Esophagus muscularis mucosa (tissue), 4 donors: ENCODE measurements at places on chromosomes 12 and 14. TPM values are rescaled to one million over a fixed set of nuclear protein-coding genes. Genes with fewer than 3 reads are reported as not detected.

GRCh38 chr14:56471056-56471455 is 108.5 kb upstream of the TMEM260 start:
- no peak for DNase-seq

Gene KCNH3
- total RNA-seq, result not detected

Gene KCNMB4
- total RNA-seq, result 10.3 TPM

Gene RILPL1
- 29.5 TPM for total RNA-seq

DNA sequence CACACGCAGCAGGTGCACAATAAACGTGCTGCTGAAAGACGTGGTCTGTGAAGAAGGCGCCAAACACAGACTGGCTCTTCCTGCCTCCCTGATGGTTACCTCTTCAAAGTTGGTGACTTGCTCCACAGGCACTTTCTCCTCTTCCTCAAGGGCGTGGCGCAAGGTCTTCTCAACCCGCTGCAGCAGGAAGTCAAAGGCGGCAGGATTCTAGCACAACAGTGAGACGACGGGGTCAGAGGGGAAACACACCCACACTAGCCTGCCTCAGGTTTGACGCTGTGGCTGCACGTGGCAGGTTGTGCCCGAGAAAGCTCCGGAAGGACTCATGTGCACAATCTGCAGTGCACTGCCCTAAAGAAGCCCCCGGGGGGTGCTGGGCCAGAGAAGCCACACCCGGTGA is 15.0 kb downstream of the POLE start:
- DNase-seq, result no peak

Gene ADCY6
- 29.3 TPM for total RNA-seq

Gene LRFN5
- total RNA-seq, result 2.1 TPM

- DNase-seq, result no peak
Measured at GRCh38 chr12:22624548-22624869, 462 bp upstream of the ETNK1 start.

- DNase-seq, result peak; percentile 82
Measured at GRCh38 chr12:49854976-49855375, 12.1 kb upstream of the BCDIN3D start.

Gene POTEM
- total RNA-seq, result not detected

Gene TNFRSF1A
- 146 TPM for total RNA-seq

DNA sequence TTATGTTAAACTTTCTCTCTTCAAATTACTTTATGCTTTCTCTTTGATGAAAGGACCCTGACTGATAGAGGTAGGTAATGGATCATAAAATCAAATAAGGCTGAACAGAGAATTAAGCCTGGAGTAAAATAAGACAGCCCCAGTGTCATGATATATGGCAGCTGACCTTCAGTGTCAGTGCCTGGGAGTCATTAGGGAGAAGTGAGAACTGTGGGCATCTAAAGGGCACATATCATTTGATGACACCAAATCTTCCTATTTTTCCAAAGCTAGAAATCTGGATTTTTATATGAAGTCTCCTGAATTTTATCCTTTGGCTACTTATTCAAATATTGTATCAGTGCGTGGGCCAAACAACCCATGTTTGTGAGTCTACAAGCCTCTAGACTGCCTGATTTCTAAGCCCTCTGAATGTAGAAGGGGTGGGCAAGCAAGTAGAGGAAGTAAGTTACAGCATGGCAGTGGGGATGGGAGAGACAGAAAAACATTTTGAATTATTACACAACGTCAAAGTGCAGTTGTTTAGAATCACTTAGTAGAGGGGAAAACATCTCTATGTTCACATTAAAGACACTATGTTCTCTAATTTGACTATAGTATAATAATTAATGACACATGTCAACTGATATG is 10.0 kb downstream of the SLC39A9 start:
- DNase-seq, result no peak

Gene CMTM5
- 0.78 TPM for total RNA-seq

DNA sequence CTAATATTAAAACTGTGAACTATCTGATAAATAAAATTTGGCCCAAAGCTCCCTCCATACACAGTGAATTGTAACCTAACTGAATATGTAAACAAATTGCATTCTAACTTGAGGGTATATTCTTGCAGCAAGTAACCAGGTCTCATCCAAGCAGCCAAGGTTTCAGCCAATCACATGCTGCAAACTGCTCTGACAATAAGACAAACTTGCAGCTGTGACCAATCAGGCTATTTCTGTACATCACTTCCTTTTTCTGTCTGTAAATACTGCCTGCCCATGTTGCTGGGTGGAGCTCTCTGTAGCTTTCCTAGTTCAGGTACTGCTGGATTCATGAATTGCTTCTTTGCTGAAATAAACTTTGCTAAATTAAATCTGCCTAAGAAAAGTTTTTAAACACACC is 499.0 kb downstream of the GALC start:
- no peak for DNase-seq

Gene FBRSL1
- 14.4 TPM for total RNA-seq

Gene CLEC6A
- not detected for total RNA-seq

Gene ZNF891
- 1.8 TPM for total RNA-seq

Gene GPR132
- total RNA-seq, result 1.7 TPM

DNA sequence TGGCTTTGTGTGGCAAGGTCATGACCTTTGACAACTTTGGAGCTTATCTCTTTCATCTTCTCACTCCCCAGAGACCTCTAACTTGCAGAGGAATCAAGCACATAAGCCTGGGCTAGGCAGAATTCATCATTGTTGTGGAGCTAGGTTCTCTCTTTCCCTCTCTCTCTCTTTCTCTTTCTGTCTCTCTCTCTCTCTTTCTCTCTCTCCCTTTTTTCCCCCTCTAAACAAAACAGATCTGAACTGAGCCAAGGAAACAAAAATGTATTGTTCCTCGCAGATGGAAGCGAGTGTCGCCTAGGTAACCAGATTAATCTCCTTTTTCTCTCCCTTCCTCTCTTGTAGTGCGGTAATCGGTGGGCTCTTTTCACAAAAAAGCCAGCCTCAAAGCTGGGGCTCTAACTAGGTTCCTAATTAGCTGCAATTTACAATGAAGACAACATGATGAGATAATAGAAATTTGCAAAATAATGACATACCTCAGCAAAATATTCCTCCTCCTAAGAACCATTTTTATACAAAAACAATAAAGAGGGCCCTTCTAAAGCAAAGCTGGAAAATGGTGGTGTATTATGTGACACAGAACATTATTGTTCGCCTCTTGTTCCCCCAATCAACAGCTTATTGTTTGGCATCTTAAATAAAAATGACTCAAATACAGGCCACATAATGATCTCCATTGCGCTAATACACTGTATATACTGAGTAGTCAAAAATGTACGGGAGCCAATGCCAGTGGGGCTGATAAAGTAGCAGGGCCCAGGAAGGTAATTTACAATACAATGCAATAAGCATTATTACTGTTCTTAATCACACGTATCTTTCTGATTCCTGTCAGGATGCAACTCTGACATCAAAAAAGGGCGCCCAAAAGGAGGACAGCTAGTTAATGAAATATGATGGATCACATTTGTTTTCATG is 65.7 kb upstream of the SOX5 start:
- no peak for DNase-seq

- DNase-seq, result no peak
Measured at GRCh38 chr14:100237735-100238418, 1.1 kb upstream of the YY1 start.

Gene LMO3
- total RNA-seq, result 149 TPM

DNA sequence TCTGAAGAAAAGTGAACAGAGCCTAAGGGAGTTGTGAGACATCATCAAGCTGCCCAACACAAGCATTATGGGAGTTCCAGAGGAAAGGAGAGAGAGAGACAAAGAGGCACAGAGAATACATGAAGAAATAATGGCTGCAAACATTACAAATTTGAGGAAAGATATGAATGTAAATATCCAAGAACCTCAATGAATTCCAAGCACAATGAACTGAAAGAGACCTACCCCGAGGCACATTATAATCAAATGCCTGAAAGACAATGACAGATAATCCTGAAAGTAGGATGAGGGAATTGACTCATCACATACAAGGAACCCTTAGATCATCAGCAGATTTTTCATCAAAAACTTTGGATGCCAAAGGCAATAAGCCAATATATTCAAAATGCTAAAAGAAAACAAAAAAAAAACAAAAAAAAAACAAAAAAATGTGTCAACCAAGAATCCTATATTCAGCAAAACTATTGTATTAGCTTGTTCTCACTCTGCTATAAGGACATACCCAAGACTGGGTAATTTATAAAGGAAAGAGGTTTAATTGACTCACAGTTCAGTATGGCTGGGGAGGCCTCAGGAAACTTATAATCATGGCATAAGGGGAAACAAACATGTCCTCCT is 37.8 kb downstream of the BCL2L14 start:
- DNase-seq, result no peak

Gene PROX2
- total RNA-seq, result not detected

Gene PKP2
- total RNA-seq, result 1.5 TPM

- no peak for DNase-seq
Measured at GRCh38 chr14:83433618-83434017, 1900.0 kb upstream of the SEL1L start.

Gene SLC39A9
- total RNA-seq, result 37.6 TPM

Gene CLEC2D
- 3.8 TPM for total RNA-seq

Gene GYS2
- total RNA-seq, result not detected

Gene BDKRB1
- total RNA-seq, result 0.42 TPM

Gene GALNT6
- 5.8 TPM for total RNA-seq

- DNase-seq, result no peak
Measured at GRCh38 chr14:91265404-91265803, 20.9 kb upstream of the GPR68 start.

GRCh38 chr12:51388069-51388799 is 3.0 kb downstream of the GALNT6 start:
- DNase-seq, result no peak

DNA sequence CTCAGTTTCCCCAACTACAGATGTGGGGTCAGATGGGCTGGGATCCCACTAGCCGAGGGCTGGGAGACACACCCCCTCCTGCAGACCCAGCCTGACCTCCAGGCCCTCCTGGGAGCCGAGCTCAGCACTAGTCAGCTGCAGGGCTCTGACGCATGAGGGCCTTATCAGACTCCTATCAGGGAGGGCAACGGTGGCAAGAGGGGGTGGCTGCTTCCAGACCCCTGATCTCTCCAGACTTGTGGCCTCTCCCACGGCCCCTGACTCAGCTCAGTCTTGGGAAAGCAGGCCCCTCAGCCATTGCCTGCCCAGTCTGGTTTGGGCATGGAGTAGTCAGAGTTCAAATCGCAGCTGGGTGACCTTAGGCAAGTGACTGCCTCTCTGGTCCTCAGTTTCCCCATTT is 2.5 kb downstream of the RASAL1 start:
- DNase-seq, result no peak

Gene DHRS2
- not detected for total RNA-seq

DNA sequence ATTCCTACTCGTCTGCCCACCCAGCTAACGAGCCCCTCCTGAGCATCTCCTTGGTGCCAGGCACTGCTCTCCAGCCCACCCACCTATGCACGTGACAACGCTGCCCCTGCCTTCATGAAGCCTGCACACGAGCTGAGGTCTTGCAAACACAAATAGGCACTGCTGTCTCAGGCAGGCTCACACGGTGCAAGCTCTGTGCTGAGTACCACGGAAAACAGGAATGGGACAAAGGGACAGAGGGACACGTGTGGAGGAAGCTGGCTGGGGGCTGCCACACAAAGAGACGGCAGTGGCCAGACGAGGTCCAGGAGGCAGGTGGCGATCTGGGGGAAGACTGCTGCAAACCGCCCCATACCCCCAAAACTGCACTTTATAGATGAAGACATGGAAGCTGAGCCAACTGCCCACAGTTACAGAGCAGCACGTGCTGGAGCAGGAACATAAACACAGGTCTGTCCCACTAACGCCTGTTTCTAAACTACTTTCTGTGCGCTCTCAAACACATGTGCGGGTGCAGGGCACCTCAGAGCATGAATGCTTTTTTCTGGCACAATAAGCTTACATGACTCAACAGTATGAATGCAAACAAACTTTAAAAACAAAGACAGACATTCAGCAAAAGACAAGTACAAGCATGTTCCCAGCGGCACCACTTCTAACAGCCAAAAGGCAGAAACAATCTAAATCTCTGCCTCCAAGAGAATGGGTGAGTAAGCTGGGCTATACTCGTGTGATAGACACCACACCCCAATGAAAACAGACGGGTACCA is 64.5 kb downstream of the AMN start:
- DNase-seq, result no peak

- DNase-seq, result no peak
Measured at GRCh38 chr12:93176165-93176564, 201.6 kb upstream of the NUDT4 start.

DNA sequence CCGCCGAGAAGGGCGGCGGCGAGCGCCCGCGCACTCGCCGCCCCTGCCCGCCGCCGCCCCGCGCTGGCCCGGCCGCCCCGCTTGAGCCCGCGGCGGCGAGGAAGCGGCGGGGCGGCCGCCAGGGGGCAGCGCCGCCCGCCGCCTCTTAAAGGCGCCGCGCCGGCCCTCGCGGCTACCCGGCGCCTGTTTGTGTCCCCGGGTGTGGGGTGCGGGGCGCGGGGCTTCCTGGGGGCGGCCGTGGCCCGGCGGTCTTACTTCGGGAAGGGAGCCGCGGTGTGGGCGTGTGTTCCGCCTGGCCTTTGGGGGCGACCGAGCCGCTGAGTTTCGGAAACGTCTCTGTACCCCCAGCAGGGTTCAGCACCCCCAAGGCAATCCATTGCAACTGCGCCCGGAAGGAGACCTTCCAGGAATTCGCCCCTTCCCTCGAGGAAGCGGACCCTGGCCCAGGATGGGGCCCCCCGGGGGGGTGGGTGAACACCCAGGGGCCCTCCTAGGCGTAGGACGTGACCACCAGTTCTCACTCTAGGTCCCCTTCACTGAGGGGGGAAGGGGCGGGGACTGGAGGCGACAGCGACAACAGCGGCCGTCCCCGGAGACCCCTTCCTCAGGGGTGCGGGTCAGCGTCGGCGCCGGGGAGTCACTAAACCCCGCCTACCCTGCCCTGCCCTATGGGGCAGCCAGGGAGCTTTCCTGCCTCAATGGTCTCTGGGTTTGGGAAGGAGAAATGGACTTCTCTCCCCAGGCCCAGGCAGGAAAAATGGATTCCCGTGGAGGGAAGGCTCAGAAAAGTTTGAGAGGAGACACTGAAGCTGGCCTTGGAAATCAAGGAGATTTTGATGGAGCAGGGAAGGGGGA is at the start of gene ITPK1:
Gene ITPK1, minus strand, starts transcription at position 105 of the 855 bp plus-strand sequence. CDS start 762 bp downstream, outside the sequence.
- no peak for DNase-seq

- DNase-seq, result no peak
Measured at GRCh38 chr12:53479331-53479730, 19.9 kb downstream of the MAP3K12 start.

DNA sequence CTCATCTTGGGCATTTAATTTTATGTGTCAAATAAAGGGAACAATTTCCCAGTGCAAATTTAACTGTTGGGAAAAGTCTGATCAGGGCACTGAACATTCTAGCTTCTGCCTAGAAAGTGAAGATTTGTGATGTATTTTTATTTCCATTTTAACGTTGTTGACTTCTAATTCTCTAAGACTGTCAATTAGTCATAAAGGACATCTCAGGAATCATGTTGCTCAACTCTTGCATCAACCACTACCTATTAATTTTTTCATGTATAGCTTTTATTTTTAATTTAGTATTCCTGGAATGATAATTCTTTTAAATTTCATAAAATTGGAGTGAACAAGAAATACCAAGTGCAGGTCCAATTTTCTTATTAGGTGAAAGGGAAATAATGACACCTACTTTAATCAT is 87.9 kb upstream of the METAP2 start:
- DNase-seq, result no peak

Gene CATSPERB
- 0.83 TPM for total RNA-seq

GRCh38 chr12:12518919-12519318 is 43.7 kb downstream of the DUSP16 start:
- DNase-seq, result no peak

- DNase-seq, result no peak
Measured at GRCh38 chr12:27105746-27106536, 23.6 kb upstream of the C12orf71 start.
